ENCODE measurements at places on chromosomes 3 and 15. TPM values are rescaled to one million over a fixed set of nuclear protein-coding genes. Genes with fewer than 3 reads are reported as not detected.

Gene ST6GAL1
- total RNA-seq = 111 TPM

Gene MB21D2
- total RNA-seq = 2.5 TPM

- DNase-seq = no peak
- peaks cover 75% of the 10 kb centered on the region for H3K36me3 ChIP-seq
- H3K27me3 ChIP-seq = no peaks in the 10 kb centered on the region
- peaks cover 64% of the 10 kb centered on the region for H3K4me1 ChIP-seq
Observed at GRCh38 chr3:105821433-105821832, 47.4 kb downstream of the CBLB start.

DNA sequence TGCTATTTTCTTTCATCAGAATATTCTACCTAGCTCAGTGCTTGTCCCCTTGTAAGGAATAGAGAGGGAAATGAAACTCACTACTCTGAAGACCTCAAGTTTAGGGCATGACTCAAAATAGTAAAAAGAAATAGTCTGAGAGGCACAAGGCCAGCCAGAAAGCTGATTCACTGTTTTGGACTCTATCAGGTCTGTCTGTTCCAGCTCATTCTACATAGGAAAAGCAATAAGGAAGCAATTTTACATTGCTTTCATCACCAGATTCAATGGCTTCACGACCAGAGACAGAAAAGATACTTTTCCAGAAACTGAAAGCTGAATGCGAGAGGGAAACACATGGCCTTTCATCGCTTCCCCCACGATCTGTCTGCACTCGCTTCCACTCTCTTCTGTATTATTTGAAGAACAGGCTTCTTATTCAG lies 276.0 kb downstream of the GBE1 start:
- no peaks in the 10 kb centered on the region for H3K36me3 ChIP-seq
- no peak overlapping the region for H3K4me3 ChIP-seq
- peaks cover 3% of the 10 kb centered on the region for H3K27me3 ChIP-seq
- H3K27ac ChIP-seq = no peak overlapping the region
- DNase-seq = no peak
